ENCODE measurements at places on chromosomes 1 and 21. TPM values are rescaled to one million over a fixed set of nuclear protein-coding genes. Genes with fewer than 3 reads are reported as not detected.

Gene CFHR4
- total RNA-seq: not detected

Gene FCAMR
- 0.08 TPM for total RNA-seq

Gene LCE1E
- 0.08 TPM for total RNA-seq

Gene POU3F1
- 0.04 TPM for total RNA-seq

Gene LMX1A
- not detected for total RNA-seq

Gene OR14K1
- not detected for total RNA-seq

Gene KMO
- total RNA-seq: 1.0 TPM

Gene OR13G1
- total RNA-seq: not detected

Gene CTBS
- total RNA-seq: 6.2 TPM

Gene CACNA1S
- total RNA-seq: 0.01 TPM

Gene SPRR3
- not detected for total RNA-seq

Data from A549 treated with DMSO at 1 μM for 4 hours (cell line).